Nucleus accumbens (tissue), 56 donors: ENCODE measurements at places on chromosomes 11 and 22.

DNA sequence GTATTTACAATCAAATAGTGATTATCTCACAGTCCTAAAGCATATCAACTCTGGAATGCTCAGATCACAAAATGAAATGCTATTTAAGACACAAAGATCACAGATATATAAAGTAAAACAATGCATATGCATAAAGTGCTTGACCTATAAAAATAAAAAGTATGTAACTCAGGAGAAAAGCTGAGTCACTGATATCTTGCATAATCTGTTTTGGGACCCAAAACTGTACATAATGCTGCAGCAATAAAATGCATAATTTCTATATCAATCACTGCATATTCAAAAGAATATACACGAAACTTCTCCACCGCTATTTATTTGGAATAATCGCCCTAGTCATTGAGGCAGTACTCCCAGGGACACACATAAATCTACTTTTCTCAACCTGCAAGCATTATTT, 34.9 kb upstream of the GRIA4 start:
- no peak for DNase-seq

- no peak for DNase-seq
Observed at GRCh38 chr22:29128891-29129807, 56.3 kb downstream of the KREMEN1 start.

GRCh38 chr11:131281316-131281715, 89.1 kb upstream of the NTM start:
- DNase-seq: no peak

GRCh38 chr11:68798221-68798813, 43.4 kb downstream of the CPT1A start:
- no peak for DNase-seq

GRCh38 chr11:2824851-2825250, 60.7 kb downstream of the CDKN1C start:
- DNase-seq: no peak

DNA sequence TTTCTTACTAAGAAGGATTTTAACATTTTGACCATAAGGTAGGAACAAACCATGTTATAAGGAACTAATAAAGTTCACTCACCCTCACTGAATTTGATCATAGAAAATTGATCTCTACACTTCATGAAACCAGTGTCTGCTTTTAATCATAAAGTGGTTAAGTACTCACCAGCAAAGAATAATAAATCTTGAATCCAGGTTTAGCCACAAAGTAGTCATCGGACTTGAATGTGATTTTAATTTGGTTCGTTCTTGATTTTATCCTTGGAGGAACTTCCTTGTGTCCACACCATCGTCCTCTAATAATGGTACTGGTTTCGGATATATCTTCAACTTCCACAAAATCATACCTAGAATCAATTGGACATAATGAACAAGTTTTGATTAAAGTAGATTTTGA, 40.5 kb upstream of the DDI1 start:
- DNase-seq: no peak

DNA sequence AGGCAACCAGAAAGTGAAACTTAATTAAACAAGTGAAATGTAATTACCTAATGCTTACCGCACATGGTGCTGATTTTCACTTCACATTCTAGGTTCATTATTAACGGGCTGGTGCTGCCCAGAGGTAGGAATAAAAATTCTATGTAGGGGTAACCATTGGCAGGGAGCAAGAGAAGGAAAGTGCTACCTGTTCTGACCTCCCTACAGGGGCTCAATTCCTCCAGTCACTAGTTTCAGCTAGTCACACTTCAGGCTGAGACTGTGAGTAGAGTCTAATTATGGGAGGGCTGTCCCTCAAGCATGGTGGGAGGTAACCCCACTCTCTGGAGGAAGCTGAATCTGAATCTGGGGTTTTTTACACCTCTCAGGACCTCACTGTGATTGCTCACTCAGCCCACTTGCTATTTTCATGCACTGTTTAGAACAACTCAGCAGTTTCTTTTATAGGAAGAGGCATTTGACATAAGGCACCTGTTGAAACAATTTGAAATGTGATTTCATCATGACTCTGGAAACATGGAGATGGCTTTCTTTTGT, 75.4 kb downstream of the MAML2 start:
- no peak for DNase-seq

- no peak for DNase-seq
Observed at GRCh38 chr11:73734993-73735392, 25.9 kb downstream of the RAB6A start.

DNA sequence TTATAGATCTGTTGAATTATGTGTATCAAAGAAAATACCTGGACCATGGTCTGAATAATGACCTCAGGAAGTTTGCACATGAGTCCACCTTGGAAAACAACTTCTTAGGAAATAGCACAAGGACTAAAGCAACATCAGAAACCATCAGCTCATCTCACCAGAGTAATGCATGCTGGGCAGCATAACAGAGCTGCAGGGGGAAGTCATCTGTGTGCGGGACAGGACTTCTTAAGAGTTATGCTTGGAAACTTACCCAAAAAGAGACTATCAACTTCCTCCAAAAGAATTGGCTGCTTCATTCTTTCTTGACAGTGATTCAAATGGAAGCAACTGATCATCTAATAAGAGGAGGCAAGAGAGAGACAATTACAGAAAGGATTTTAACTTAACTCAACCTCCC, 2.5 kb downstream of the OR56B4 start:
- DNase-seq: no peak

GRCh38 chr11:6931146-6931713, 5.0 kb downstream of the ZNF215 start:
- no peak for DNase-seq

- DNase-seq: peak; percentile 16
Observed at GRCh38 chr11:126548581-126549550, 193.4 kb downstream of the ST3GAL4 start.

DNA sequence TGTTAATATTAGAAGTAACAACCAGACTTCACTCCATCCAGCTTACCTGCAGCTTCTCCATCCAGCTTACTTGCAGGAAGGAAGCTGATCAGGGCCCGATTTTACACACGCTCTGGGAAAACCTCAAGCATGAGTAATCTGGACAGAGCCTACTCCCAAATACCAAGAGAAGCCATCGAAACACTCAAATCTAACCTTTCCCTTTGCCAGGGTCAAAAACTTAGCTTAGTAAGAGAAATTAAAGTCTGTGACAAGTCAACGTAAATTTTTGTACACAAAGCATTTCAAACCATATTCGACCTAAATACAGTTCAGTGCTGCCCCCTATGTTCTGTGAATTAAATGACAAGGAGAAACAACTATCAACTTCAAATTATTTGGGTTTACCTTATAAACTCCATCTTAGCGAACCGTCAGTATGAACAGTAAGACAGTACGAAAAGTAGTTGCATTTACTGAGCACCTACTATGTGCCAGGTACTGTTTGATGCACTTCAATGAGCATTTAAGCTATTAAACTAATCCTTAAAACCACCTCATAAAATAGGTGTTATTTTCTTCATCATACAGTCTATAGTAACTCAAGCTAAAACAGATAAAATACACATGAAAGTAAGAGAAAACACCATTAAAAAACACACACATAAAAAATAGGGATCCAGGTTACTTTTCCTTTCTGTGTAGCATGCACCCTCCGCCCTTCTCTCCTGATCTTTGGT, 36.9 kb downstream of the ARFGAP3 start:
- DNase-seq: no peak

DNA sequence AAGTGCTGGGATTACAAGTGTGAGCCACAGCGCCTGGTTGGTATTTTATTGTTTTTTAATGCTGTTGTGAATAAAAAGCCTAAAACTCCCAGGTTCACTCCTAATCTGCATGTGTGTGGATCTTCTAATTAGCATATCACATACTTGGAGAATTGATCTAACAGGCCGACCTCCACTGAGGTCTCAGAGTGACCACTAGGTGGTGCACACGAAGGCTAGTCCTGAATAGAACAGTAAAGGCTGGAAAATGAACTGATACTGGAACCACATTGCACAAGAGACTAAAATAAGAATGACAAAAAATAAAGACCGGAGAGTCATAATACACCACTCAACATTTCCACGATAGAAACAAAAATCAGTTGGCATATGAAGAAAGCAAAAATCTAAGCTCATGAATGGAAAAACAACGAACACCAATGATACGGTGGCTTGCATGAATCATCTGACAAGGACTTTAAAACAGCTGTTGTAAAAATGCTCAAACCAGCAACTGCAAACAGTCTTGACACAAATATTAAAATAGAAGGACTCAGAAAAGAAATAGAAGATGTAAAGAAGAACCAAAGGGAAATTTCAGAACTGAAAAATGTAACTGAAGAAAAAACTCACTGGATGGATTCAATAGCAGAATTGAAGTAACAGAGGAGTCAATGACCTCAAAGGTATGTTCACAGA, 19.2 kb downstream of the PIM3 start:
- DNase-seq: no peak

- DNase-seq: no peak
Observed at GRCh38 chr11:107078375-107078774, 60.1 kb upstream of the GUCY1A2 start.

GRCh38 chr11:64317961-64318765, at the start of gene PRDX5:
Gene PRDX5, plus strand, starts transcription at chr11:64318121. Its CDS starts 95 bp downstream, at chr11:64318216.
- DNase-seq: peak; percentile 94

DNA sequence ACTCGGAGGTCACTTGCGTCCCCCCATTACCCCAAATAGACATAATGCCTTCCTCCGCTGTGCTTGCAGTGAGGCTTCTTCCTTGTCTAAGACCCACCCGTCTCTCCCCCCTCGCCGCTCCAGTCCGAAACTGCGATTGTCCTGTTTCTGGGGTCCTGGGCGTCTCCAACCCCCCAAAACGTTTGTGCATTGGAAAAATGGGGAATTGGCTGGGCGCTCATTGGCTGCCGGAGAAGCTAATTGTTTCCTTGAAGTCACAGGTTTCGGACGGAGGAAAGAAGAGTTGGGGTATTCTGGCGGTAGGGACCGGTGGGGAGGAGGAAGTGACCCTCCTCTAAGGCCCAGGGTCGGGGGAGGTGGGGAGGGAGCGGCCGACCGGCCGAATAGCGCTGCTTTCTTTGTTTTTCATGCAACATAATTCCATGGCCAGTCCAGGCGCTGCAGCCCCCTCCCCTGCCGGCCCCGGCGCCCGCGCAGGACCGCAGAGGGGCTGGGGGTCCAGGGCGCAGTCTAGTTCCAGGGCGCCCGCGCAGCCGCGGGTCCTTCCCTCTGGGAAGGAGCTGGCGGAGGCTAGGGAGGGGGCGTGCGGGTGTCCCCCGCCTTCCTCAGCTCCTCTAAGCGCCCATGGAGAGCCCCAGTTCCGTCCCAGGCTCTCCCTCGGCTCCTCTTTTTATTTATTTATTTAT, 12.7 kb upstream of the CPT1A start:
- DNase-seq: no peak

- peak; percentile 68 for DNase-seq
Observed at GRCh38 chr11:66069715-66070603, at the start of gene PACS1. Gene PACS1, plus strand, starts transcription at chr11:66070272. Its CDS starts 215 bp downstream, at chr11:66070487.

DNA sequence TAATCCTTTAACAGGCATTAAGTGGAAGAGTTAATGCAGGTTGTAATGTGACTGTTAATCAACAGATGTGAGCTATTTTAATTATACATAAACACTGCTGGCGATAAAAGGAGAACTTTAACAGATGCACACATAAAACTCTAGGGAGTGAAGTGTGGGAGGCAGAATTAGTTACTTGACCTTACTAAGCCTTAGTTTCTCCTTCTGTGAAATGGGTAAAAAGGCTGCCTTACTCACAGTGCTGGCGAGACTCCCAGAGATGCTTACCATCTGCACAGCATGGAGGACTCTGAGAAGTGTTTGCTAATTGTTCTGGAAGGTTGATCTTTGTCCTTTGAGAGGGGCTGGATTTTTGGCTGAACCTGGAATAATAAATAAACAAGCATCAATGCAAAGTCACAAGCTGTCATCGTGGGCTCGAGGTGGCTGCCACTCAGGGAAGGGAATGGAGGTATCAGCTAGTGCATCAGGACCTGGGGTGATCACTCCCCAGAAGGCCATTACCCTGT, 58.6 kb upstream of the MPEG1 start:
- DNase-seq: no peak

DNA sequence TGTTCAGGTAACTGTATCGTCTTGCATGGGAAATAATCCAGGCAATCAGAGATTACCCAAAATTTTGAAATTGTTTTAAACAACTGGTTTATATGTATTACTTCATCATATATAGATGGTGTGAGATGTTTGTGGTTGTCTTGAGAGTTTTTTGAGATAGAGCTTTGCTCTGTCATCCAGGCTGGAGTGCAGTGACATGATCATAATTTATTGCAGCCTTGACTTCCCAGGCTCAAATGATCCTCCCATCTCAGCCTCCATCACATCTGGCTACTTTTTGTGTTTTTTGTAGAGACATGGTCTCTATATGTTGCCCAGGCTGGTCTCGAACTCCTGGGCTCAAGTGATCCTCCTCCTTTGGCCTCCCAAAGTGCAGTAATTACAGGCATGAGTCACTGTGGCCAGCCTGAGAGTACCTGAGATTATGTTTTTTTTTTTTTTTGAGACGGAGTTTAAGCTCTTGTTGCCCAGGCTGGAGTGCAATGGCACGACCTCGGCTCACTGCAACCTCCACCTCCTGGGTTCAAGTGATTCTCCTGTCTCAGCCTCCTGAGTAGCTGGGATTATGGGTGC, 11.5 kb downstream of the CTNND1 start:
- no peak for DNase-seq

DNA sequence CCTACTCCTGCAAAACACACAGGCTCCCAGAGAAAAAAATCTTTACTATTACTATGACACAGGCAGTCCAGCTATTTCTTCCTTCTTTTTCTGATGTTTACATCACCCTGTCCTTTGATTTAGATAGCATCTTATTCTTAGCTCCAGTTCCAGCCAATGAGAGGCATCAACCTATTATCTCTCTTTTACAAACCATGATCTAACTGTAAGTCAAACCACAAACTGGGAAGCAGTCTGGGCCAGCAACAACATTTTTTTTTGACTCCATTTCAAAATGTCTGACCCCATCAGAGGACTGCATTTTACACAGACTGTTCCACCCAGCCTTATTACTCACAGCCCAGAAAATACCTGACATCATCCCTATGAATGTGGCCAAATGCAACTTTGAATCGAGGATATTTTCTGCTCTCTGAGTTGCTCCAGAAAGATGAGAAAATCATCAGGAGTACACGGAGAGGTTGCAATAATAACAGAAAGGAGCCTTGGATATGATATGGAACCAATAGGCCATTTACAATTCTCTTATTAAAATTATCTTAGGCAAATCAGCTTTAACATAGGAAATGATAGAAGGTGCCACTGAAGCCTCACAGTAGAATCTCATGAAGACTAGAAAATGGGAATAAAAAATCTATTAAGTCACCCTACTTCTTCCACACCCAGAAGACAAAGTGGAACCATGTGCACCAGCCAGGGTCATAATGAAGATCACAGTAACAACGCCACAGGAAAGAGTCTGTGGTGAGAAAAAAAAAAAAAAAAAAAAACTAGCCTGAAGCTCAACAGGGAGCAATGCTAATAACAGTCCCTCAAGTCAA, 21.2 kb downstream of the TBRG1 start:
- DNase-seq: no peak
